ENCODE measurements at places on chromosomes 4 and X.

- peak; percentile 17 for DNase-seq
Observed at GRCh38 chrX:23694606-23695005, 27.3 kb downstream of the PRDX4 start.

DNA sequence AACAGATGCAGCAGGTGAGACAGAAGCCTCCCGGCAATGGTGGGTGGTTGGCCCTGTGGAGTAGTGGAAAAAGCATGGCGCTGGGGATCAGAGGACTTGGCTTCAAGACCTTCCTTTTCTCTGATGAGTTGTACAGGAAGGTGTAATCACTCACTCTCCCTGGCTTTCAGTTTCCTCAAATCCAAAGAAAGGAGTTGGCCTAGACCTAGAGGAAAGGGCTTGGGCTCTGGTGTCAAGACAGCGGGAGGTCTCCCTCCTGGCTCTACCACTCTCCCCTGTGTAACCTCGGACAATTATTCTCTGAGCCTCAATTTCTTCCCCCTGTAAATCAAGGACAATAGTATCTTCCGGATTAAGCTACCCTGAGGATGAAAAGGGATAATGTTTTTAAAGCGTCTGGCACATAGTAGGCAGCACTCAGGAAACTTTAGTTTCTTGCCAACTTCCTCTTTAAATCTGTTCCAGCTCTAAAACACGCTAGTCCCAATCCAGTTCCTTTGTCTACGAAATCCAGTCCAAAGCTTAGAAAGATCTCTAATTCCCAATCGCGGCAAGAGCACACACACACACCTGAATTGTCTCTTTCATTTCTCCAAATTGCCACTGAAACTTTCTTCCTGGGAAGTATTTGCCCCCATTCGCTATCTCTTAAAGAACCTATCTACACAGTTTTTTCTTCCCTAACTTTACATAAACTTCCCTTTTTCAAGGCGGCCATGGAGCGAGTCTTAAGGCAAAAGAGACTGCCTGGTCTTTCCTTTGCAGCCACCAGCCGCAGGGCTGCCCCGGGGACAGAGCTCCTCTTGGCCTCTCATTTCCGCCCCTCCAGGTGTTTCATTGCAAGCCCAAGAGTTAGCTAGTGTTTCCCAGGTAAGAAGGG, 29.9 kb upstream of the GPC4 start:
- no peak for DNase-seq

DNA sequence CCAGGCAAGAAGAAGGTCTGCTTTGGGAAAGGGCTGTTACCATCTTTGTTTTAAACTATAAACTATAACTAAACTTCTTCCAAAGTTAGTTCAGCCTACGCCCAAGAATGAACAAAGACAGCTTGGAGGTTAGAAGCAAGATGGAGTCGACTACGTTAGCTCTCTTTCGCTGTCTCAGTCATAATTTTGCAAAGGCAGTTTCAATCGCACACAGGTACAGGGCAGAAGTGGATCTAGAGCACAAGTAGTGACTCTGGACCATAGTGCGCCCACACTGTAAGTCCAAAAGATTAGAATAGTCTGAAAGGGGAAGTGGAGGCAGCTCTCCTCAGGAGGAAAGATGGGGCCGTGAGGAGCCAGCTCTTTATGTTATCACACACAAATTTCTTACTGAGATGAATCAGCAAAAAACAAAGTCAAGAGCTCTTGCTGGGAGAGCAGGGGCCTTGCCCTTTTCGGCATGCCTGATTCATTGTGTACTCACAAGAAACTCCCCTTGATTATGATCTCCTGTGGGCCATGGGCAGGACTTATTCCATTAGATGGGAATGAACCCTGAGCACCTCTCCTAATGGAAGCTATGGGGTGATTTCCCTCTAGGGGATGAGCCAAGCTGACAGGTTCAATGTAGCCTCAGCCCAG, 58.6 kb downstream of the FUNDC1 start:
- DNase-seq = no peak

DNA sequence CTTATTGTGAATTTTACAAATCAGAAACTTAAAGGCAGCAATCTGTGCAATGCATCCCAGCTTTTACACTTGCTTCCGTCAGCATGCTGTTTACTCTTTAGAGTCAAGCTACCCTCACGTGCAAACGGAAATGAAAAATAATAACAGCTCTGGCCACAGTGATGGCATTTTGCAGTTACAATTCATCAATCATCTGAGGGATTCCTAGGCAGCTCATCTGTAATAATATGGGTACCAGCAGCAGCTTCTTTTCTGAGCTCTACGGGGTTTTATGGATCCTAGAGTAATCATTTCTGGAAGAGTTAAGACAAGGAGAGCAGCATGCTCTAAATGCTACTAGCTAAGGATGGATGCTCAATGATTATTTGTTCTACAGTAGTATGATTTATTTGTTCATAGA, 313.6 kb downstream of the AFF2 start:
- no peak for DNase-seq

- no peak for DNase-seq
Observed at GRCh38 chrX:108516184-108516583, 76.5 kb downstream of the COL4A5 start.

GRCh38 chrX:13511944-13512330, 57.5 kb upstream of the EGFL6 start:
- no peak for DNase-seq

DNA sequence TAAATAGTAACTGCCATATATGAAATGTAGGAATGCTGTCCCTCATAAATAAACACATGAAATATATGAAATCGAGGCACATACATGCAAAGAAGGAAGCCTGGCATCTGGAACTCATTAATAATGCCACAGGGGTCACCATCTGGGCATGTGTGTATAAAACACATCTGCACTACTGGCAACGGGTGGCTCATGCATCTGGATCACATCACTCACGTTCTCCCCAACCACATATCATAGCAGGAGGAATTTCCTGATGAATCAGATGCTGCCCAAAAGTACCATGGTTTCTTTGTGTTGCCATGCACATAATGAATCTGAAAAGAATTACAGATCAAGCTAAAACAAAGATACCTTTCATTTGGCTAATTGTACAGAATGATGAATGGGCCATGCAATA, 28.6 kb downstream of the RNF175 start:
- DNase-seq = no peak

- DNase-seq = no peak
Observed at GRCh38 chrX:133399411-133399810, 15.9 kb downstream of the GPC4 start.

DNA sequence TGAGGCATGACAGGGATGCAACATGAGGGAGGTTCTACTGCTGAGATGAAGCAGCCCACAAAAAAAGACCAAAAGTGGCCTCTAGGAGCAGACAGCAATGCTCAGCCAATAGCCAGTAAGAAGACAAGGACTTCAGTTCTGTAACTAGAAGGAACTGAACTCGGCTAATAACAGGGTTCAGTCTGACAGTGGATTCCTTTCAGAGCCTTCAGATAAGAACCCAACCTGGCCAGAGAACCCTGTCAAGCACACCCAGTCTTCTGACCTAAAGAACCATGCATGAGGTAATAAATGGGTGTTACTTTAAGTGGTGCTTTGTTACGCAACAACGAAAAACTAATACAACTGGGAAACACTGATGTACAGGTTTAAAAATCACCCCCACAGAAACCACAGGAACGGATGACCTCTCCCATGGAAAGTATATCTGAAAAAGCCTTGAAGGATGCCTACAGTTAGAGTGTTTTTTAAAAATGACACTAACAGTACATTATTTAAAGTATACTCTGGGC, 94.6 kb downstream of the PAPSS1 start:
- no peak for DNase-seq

- DNase-seq = peak; percentile 32
Observed at GRCh38 chrX:135985157-135985972, at the start of gene SLC9A6. SLC9A6 (plus strand) TSS chrX:135985435; CDS start chrX:135985659, 224 bp downstream.

- DNase-seq = no peak
Observed at GRCh38 chrX:130810561-130810960, 92.4 kb downstream of the ENOX2 start.

- no peak for DNase-seq
Observed at GRCh38 chr4:139746431-139747171, 81.0 kb downstream of the MGST2 start.

- DNase-seq = no peak
Observed at GRCh38 chrX:107725761-107726555, 49.6 kb downstream of the TSC22D3 start.

DNA sequence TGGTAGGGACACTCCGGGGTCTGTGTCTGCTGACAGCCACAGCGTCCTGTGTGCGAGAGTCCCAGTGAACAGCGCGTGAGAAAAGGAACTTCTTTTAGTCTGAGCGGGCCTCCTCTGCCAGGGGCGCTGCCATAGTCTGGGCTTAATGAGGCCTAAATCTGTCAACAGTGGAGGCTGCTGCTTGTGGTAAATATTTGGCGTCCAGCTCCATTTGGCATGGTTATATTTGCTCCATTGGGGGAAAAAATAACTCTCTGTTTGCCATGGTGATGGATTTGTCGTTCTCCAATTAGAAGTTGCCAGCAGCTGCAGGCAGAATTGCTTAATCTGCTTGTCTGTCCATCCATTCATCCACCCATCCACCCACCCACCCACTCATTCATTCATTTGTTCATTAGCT, 71.4 kb upstream of the PSAPL1 start:
- DNase-seq = no peak

GRCh38 chr4:102431608-102431961, 69.6 kb upstream of the NFKB1 start:
- no peak for DNase-seq

DNA sequence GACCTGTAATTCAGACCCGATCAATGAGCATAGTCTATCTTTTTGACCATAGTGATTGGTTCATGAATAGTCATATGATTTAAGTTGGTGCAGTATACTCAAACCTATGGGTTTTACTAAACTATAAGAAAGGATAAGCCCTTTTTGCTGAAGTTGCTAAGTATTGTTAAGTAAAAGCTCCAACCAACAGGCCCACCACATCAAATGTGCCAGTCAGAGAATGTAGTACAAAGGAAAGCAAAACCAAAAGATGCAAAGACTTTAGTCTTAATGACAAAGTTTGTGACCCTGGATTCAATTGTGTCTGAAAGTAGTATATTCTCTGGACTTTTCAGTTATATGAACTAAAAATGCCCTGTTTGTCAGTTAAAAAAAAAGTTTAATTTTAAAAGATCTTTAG, 208.1 kb upstream of the TET2 start:
- no peak for DNase-seq

- no peak for DNase-seq
Observed at GRCh38 chrX:79174949-79175644, 30.6 kb downstream of the GPR174 start.

DNA sequence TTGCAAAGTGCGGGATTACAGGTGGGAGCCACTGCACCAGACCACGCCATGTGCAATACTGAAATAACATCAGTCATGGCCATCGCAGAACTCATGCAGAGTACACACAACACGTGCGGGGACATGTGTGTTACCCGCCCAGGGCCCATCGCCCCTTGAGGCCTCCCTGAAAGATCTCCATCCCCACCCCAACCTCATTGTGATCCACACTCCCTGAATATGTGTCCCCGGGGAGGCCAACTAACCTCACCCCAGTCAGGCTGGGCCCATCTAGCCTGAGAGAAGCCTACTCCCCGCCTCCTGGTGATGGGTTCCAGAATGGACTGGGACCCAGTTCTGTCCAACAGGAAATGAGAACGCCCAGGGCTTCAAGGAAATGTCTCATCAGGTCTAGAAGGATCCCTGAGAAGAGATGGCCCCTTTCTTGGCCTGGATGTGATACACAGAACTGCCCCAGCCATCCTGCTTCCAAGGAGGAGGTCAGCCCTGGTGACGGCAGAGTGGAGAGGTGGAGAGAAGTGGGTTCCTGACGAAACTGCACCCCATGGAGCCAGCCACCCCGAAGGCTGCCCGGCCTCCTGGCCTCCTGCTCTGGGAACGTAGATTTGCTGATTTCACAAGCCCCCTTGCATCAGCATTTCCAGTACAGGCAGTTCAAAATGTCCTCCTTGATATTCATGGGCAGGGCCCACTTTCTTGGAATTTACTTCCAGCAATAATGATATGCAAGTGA, 22.5 kb upstream of the CLDN24 start:
- no peak for DNase-seq

DNA sequence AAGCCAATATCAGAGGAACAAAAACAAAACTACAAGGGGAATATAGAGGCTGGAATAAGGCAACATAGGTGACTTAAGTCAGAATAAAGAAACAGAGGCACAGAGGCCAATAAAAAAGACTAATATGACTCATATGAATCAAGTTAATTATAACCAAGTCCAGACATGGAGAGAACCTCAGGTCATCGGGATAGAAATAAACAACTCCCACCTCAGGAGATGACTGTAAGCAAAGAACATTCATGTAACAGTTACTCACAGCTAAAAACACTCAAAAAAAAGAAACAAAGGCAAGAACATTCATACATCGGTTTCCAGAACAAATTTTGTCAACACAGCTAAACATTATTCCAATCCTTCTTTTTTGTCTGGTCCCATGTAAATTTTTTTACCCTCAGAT, 60.3 kb upstream of the RXFP1 start:
- DNase-seq = no peak

DNA sequence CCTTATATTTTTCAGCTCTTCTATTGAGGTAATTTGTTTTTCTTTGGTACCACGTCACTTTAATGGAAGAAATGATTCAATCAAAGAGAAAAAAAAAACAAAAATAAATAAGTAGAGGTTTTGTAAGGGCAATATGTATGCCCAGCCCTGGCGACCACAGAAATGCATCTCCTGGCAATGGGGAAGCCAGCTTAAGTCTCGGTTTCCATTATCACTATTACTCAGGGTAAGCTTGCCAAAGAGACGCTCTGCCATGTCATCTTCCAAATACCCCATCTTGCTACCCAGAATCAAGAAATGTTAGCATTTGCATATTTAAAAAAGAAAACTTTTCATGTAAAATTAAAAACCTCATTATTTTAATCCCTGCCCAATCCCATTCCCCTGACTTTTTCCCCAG, 68.8 kb downstream of the FAM47C start:
- no peak for DNase-seq

- no peak for DNase-seq
Observed at GRCh38 chr4:184198190-184198589, 19.5 kb downstream of the ENPP6 start.

GRCh38 chr4:146191766-146192458, 16.4 kb downstream of the LSM6 start:
- no peak for DNase-seq

GRCh38 chr4:86977621-86978184, 42.9 kb downstream of the AFF1 start:
- DNase-seq = no peak

DNA sequence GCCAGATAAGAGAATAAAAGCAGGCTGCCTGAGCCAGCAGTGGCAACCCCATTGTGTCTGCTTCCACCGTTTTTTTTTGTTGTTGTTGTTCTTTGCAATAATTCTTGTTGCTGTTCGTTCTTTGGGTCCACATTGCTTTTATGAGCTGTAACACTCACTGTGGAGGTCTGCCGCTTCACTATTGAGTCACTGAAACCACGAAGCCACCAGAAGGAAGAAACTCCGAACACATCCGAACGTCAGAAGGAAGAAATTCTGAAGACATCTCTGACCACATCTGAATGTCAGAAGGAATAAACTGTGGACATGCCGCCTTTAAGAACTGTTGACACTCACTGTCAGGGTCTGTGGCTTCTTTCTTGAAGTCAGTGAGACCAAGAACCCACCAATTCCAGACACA, 110.5 kb downstream of the PCDH18 start:
- no peak for DNase-seq

- DNase-seq = no peak
Observed at GRCh38 chr4:96524311-96524875, 684.5 kb downstream of the PDHA2 start.

Measured in stimulated activated CD4-positive, alpha-beta T cell treated with anti-CD3 and anti-CD28 coated beads, TNF-alpha, amount 100 ng/mL, for 48 hours (primary cell).